ENCODE measurements at places on chromosomes 12 and 14. TPM values are rescaled to one million over a fixed set of nuclear protein-coding genes. Genes with fewer than 3 reads are reported as not detected.

GRCh38 chr12:70919597-70920035 is 922 bp downstream of the PTPRR start:
- DNase-seq: peak; percentile 94

GRCh38 chr14:93318927-93319326 is 13.9 kb downstream of the BTBD7 start:
- DNase-seq: no peak

GRCh38 chr14:91372671-91373495 is 44.7 kb downstream of the CCDC88C start:
- peak; percentile 97 for DNase-seq

DNA sequence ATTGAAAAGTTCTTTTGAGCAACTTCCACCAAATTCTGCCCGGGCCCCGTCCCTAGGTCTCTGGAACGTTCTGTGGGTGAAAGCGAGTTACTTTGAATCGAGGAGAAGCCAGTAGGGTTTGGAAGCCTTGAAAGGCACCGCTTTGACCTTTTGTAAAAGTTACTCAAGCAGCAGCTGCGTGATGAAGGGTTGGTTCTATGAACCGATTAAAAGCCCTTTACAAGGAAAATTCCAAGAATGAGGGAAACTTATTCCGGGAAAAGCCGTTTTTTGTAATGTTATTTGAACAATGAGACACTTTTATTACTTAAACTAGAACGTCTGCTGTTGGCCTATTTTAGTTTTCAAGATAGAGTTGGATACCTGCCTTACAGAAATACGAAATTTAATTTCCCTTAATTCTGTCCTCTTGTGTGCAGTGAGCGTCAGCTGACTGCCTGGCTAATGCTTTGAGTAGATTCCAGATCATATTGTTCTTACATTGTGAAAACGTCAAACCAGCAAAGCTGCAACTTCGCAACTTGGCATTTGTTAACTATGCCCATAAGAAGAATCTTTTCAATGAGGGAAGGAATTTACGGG is 906 bp downstream of the LARP4 start:
- peak; percentile 34 for DNase-seq

- no peak for DNase-seq
Observed at GRCh38 chr14:26531894-26532293, 65.9 kb downstream of the NOVA1 start.

DNA sequence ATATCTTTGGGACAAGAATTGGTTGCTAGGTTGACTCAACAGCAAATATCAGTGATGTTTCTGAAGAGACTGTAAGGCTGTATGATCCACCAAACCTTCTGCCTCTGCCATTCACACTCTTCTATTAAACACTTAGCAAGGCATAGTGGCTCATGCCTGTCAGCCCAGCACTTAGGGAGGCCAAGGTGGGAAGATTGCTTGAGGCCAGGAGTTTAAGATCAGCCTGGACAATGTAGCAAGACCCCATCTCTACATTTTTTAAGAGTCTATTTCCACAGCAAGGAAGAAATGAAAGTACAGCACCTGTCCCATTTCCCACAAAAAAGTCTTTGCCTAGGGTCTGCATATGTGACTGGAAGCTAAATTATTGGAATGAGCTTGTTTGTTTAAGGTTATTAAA is 7.8 kb downstream of the ARG2 start:
- DNase-seq: no peak

GRCh38 chr14:89519040-89519439 is 102.0 kb upstream of the FOXN3 start:
- DNase-seq: no peak

SERPINA10 gene
- not detected for total RNA-seq

RARG gene
- total RNA-seq: 58.9 TPM

Data from G401 (cell line).